ENCODE measurements at places on chromosomes 6 and 20. TPM values are rescaled to one million over a fixed set of nuclear protein-coding genes. Genes with fewer than 3 reads are reported as not detected.
A peak's percentile ranks its signal among the peaks of the same experiment; 100 is the strongest.

DNA sequence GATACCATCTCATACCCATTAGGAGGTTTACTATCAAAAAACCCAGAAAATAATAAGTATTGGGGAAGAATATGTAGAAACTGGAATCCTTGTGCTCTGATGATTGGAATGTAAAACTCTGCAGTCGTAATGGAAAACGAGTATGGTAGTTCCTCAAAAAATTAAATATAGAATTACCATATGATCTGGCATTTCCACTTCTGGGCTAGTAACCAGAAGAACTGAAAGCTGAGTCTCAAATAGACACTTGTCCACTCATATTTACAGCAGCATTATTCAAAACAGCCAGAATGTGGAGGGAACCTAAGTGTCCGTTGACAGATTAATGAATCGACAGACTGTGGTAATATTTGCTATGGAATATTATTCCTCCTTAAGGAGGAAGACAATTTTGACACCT lies 44.3 kb downstream of the FOXC1 start:
- DNase-seq, result no peak

GRCh38 chr6:149646599-149646998 lies 1.9 kb downstream of the KATNA1 start:
- no peak for DNase-seq

DNA sequence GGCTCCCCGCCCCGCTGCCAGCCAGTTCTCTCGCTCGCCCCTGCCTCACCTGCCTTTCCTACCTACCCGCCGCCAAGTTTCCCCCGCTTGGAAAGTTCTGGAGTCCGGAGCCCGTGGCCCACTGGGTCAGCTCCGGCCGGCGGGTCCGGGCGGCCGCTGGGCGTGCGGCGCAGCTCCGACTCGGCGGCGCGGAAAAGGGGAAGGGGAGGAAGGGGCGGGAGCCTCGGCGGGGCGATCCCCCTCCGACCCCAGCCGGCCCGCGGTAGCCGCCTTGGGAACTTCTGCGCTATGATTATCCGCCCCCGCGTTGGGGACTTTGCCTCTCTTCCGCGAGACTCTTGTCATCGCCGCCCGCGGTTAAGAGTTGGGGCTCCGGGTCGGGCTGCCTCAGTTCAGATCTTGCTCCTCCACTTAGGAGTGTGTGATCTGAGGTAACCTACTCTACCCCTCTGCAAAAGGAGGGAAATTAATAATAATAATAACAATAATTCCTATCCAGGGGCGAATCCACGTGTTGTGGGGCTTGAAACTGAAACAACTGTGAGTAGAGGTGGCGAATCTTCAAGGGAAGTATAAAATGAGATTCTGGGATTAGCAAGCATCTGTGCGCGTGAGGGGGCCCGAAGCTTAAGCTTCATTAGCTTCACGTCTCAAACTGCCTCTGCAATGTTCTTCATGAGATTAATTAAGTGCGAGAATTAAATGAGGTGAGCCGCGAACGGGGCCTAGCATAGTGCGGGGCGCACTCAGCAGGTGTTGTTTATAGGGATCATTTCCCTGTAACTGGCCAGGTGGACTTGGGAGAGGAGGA lies 30.8 kb downstream of the SF3B5 start:
- DNase-seq, result no peak

- no peak for DNase-seq
Observed at GRCh38 chr20:48669946-48670605, 157.7 kb downstream of the PREX1 start.

Gene KIF3B
- total RNA-seq, result 27.9 TPM

- DNase-seq, result no peak
Observed at GRCh38 chr6:7798751-7799150, 72.9 kb downstream of the BMP6 start.

GRCh38 chr6:13445005-13445743 lies 42.2 kb downstream of the GFOD1 start:
- DNase-seq, result peak; percentile 26

DNA sequence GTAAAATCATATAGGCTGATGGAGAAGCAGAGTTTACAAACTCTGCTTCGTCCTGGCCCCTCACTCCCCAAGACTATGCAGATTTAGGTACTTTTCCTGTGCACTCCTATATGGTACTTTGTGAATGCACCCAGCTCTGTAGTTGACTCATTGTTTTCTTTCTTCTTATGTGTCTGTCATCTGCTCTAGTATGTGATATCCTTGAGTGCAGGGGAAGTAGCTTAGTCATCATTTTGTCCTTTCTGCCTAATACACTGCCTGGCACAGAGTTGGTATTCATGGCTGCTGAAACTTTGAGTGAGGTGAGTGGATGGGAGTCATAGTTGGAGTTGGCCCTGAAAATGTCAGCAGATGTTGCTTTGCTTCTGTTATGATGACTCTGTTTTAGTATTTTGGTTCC lies 222.6 kb downstream of the RNF144B start:
- no peak for DNase-seq

GRCh38 chr20:18712131-18712530 lies 101.5 kb upstream of the SCP2D1 start:
- no peak for DNase-seq

- no peak for DNase-seq
Observed at GRCh38 chr6:30533460-30534294, 22.6 kb downstream of the GNL1 start.

Measured in astrocyte (in vitro differentiated cells and primary cell).